ENCODE measurements at places on chromosomes 11 and 22.
A peak's percentile ranks its signal among the peaks of the same experiment; 100 is the strongest.

DNA sequence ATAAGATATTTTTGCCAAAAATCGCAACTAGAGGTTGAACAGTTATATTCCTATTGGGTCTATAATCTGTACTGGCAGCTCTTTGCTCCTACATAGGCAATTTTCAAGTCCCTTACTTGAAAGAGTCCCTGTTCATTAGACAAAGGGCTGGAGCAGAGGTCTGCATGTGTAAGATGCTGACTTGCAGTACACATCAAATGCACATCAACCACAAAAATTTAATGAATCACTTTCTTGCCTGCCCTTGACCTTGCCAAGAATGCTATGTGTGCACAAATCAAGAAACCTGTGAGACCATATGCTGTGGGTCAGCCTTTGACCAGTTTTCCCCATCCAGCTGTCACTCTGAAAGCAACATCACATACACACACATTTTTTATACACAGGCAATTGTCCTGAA lies 661.5 kb downstream of the LRRC4C start:
- no peak for DNase-seq

DNA sequence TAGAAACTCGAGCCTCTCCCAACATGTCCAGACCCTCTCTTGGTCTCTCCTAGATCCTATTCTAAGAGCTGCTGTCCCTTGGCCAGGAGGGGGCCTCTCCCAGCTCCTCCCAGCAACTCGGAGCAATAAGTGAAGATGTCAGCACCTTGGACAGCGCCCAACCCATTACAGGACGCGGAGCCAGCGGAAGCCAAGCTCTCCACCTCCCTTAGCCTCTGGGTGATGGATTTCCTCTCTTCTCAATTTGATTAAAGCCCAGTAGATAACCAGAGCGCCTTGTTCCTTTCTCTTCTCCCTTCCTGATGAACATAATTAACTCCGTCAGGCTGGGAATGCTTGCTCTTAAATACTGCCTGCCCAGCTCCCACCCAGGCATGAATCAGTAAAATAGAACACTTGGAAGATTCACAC lies 26.2 kb upstream of the TPBGL start:
- DNase-seq: peak; percentile 86

GRCh38 chr11:73995731-73996130 lies 13.1 kb upstream of the UCP2 start:
- peak; percentile 73 for DNase-seq

DNA sequence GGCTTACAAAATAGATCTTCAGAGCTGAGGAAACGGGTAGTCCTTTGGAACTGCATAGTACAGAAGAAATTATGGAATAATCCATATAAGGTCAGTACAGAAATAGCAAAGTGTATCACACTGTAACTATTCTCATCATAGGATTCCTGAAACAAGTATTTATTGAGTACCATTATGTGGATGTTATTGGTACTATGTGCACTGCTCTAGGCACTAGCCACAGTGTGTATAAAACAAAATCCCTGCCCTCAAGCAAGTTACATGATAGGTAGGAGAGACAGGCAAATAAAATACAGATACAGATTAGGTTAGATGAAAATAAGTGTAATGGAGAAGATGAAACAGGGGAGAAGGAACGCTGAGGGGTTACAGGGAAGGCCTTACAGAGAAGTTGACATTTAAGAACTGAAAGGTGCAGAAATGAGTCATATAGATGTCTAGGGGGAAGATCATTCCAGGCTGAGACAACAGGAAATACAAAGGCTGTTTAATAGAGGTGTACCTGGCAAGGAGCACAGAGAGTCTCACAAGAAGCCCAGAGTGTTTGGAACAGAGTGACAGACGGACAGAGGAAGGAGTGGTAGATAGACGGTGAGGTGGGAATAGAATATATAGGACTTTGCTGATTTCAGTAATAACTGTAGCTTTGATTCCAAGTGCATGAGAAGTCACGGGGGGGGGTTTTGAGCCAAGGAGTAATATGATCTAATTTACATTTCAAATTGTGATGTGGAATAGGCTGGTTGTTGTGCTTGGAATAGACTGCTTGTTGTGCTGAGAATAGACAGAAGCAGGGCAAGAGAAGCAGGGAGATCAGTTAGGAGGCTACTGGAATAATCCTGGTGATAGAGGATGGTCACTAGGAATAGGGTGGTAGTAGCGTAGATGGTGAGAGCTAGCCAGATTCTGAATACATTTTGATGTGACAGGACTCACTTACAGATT lies 13.7 kb downstream of the RNF141 start:
- no peak for DNase-seq

- no peak for DNase-seq
These were observed 807 bp downstream of the TRIM3 start for GRCh38 chr11:6472934-6473333.

- DNase-seq: no peak
These were observed 78.9 kb downstream of the NTM start for GRCh38 chr11:131449036-131450019.

GRCh38 chr11:28337701-28338100 lies 229.5 kb downstream of the METTL15 start:
- DNase-seq: no peak

DNA sequence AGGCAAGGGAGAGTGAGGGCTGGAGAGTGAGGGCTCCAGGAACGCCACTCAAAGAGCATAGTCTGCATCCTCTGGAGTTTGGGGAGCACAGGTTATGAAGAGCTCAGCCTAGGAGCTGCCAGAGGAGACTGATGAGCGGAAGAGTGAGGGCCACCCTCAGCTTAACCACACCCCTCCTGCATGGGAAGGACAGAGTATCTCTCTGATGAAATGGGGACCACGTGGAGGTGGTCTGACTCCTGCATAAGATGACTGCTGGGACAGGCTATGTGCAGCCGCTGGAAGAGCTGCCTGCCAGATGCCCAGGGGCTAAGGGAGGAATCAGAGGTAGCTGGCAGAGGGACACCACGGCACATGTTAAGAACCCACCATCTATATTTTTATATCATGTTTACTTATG lies 162.9 kb upstream of the POU2AF2 start:
- no peak for DNase-seq

- DNase-seq: no peak
These were observed 26.7 kb downstream of the SVIP start for GRCh38 chr11:22802861-22803260.

GRCh38 chr11:65487467-65488272 lies 11.2 kb upstream of the MALAT1 start:
- DNase-seq: no peak

GRCh38 chr11:64593156-64594105 lies 2.4 kb downstream of the SLC22A12 start:
- DNase-seq: no peak

GRCh38 chr11:70594606-70595005 lies 196.3 kb downstream of the CTTN start:
- DNase-seq: no peak

GRCh38 chr11:116691771-116692177 lies 81.0 kb downstream of the BUD13 start:
- DNase-seq: peak; percentile 12

GRCh38 chr11:123429913-123430720 lies at the start of gene GRAMD1B:
Gene GRAMD1B (plus strand): TSS chr11:123430269. CDS start chr11:123430793, 524 bp downstream.
- peak; percentile 65 for DNase-seq

DNA sequence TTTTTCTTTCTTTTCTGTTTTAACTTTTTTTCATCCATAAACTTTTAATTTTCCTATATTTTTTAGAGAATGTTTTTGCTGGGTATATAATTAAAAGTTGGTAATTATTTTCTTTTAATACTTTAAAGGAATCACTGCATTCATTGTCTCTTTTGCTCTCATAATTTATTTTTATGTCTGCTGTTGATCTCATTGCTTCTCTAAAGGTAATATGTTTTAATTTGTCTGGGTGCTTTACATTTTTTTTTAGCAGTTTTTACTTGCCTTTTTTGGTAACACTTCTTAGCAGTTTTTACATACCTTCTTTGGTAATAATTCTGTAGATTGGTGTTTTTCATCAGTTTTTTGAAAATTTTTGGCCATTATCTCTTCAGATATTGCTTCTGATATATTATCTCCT lies 89.4 kb upstream of the BMAL1 start:
- DNase-seq: no peak

DNA sequence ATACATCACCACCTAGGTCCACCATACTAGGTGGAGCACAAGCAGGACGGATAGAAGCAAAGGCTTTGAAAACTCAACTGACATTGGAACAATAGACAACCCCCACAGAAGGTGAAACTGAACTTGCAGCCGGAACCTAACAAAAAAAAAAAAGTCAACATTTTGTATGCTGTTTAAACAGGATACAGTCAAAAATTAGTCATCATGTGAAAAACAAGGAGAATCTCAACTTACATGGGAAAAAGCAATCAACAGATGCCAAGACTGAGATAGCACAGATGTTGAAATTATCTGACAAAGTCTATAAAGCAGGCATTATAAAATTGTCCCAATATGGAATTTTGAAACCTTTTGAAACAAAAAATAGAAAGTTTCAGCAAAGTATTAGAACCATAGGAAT lies 123.8 kb downstream of the RAB38 start:
- DNase-seq: no peak

DNA sequence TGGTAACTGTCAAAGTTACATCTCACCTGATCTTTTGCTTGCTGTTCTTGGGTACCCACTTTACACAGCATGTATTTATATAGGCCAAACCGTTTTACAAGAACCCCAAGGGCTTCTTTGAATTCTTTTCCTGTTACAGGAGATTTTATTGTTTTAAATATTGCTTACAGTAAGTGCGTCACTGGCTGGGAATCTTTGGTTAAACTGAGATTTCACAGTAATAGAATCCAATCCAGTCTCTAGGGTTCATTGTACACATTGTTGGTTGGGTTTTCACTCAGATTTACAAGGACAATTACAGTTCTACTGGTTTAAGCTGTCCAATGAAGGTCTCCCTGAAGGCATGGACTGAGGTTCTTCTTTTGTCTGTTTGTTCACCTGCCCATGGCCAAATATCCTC lies 171.7 kb downstream of the INSC start:
- DNase-seq: no peak

DNA sequence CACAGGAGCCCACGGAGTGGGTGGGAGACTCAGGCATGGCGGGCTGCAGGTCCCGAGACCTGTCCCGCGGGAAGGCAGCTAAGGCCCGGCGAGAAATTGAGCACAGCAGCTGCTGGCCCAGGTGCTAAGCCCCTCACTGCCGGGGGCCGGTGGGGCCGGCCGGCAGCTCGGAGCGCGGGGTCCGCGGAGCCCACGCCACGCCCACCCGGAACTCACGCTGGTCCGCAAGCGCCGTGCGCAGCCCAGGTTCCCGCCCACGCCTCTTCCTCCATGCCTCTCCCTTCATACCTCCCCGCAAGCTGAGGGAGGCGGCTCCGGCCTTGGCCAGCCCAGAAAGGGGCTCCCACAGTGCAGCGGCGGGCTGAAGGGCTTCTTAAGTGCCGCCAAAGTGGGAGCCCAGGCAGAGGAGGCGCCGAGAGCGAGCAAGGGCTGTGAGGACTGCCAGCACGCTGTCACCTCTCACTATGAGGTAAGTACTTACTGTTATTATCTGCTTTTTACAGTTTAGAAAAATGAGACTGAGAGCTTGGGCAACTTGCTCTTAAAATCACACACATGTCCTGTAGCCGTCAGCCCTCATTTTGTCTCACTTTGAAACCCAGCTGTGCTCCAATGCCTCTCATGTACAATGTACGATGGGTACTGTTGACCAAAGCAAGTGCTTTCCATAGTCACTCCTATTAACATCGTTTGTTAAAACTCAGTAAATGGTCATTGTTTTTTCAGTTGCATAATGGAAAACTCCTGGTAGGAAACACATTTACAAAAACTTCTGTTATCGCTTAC lies 12.2 kb upstream of the OR10D3 start:
- no peak for DNase-seq

DNA sequence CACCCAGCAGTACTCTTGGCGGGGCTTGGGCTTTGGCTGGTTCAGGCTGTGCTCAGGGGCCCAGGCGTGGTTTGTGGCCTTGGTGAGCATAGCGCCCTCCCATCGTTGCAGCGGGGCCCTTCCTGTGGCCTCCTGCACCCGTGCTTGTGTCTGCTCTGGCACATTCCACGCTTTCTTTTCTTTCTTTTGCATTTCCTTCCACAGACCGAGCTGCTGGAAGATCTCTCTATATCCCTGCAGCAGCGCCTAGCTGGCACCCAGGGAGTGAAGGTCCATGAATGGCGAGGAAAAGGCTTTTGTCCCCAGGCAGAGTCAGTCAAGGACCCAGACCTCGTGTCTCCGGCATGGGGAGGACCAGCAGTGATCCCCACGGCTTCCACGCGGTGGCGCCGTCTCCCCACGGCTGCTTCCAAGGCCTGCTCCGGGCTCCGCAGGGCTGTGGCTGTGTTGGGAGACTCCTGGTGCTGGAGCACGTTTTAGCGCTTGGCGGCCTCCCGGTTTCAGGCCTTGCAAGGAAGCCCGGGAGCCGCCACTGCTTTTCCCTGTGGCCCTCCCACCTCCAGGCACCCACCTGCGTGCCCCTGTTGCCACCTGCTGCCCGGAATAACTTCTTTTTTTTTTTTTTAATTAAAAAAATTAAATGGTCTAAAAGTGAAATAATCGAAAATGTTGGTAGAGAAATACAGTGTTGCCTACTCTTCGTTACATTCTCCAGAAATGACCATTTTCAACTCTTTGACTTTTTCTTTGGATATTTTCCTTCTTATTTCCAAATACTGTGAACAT lies 28.5 kb downstream of the GLB1L2 start:
- DNase-seq: peak; percentile 53

DNA sequence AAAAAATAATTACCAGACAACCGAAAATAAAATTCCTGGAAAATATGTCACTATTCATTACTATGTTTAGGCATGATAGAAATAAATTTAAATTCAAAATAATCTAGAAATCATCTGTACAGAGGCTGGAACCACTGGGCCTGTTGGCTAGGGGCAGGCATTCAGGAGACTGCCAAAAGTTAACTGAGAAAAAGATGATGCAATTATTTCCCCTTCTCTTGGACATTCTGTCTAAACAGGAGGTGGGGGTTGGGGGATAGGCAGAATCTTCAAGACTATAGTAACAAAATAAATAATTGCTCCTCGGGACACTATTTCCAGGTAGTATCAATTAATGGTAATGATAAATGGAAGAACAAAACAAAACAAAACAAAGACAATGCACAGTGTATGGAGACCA lies 14.1 kb downstream of the BTBD10 start:
- no peak for DNase-seq

GRCh38 chr11:58495906-58496305 lies 12.0 kb downstream of the OR5B21 start:
- DNase-seq: no peak

GRCh38 chr11:76835928-76836612 lies 24.6 kb upstream of the ACER3 start:
- no peak for DNase-seq

- no peak for DNase-seq
These were observed 7.1 kb downstream of the LARGE1 start for GRCh38 chr22:33913188-33913587.
